Ascending aorta (tissue), 2 donors: ENCODE measurements at places on chromosomes 12 and 14.

DNA sequence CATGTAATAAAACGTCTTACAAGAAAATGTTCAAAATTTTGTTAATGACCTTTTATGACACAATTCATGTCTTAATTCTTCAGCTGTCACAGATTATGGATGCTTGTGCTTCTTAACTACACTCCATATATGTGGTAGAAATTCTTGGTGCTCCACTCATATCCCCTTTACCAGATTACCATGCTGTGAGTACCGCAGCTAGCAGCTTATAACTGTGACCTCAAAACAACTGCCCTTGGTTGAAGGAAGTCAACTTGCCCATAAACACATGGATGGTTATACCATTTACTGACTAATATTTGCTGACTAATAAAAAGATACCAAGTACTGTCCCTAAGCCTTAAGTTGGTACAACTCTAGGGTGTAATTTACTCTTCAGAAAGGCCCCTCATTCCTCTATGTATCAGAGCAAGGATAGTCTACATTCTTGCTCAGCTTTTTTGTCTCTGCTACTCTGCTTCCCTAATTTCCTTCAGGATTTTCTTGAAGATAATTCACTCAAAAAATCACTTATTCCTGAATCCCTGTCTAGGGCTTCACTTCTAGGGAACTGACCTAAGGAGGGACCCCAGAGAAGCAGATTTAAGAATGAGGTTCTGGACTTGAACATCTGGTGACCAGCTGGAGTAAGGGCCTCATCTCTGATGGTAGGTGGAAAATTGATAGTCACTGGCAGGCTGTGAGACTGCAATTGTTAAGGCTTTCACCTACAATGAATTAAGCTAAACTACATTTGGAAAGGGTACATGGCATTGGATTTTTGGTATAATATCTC, 152.3 kb downstream of the SLC6A15 start:
- no peak for DNase-seq

GRCh38 chr14:28875934-28876571, 109.5 kb downstream of the FOXG1 start:
- no peak for DNase-seq

DNA sequence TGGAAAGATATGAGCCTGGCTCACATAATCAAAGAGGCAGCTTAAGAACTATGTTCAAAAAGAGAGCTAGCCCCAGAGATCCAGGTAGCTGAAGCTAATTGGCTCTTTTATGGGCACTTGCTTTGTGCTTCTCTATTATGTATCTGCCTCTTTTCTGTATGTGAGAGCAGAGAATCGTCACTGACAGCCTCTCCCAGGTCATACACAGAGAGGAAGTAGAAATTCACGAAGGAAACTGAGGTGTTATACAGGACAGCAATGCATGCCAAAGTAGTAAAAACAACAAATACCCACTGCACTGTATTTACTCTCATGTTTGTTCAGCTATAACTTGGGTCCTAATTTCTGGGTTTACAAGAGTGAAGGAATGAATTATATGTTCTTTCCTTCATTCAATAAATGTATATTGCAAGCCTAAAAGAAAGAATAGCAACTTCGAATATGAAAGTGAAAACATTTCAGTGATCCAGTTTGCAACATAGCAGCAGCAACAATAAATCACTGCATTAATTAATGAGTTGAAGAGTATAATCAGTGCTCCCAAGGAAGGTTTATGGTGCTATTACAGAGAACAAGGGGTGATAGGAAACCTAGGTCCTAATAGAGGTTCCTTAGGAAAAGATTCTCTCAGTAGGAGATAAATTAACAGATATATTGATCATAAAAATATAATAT, 47.1 kb upstream of the ATXN7L3B start:
- no peak for DNase-seq

GRCh38 chr12:88993651-88994050, 358.6 kb downstream of the DUSP6 start:
- no peak for DNase-seq

DNA sequence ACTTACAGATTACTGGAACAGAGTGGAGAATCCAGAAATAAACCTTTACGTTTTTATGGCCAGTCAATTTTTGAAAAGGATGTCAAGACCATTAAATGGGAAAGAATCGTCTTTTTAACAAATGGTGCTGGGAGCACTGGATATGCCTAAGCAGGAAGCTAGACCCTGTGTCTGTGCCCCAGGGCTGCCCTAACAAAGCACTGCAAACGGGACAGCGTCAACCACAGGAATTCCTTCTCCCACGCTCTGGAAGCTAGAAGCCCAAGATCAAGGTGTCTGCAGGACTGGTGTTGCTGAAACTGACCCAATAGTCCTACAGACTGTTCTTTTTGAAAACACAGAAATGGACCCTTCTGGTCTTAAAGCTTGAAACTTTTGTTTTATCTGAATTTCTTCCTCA, 9.3 kb upstream of the TMEM121 start:
- no peak for DNase-seq

DNA sequence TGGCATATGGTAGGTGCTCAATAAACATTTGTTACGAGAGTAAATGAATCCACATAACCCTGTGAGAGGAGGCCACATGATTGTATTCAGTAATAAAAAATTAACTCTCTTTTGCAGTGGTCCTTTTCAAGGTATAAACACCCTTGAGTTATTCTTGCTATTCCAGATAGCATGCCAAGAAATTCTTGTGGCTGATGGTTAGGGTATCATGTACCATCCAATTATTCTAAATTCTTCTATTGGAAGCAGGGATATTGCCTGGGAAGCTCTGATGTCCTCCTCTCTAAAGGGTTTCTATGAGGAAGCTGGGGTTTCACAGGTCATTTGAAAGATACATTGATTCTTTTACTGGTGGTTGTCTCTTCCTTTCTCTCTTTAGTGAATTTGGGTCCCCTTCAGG, 10.1 kb downstream of the AKAP6 start:
- DNase-seq: no peak
